ENCODE measurements at places on chromosomes 2 and 18.

DNA sequence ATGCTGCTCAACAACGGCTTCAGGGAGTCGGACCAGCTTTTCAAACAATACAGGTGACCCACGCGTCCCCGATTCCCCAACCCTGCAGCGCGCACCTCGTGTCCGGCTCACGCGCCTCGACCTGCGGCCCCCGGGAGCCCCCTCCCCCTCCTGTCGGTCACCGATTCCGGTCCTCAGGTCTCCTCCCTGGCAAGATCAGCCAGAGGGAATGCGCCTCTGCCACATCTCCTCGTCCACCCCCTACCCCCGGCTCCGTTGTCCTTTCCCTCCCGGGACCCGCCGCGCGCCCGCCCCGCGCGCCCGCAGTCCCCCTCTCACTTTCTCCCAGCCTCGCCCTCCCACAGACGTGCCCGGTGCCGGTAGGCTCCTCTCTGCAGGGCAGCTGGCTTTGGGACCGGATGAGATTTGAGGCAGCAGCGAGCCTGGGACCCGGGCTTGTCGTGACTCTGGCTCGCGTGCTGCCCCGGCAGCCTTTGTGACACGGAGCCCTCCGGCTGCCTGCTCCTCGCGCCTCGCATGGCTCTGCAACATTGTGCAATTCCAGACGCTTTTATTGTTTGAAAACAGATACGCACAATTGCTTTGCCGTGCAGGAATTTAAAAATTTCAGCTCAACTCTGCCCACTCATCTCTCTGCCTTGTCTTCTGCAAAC is 558 bp downstream of the TTC39C start:
- DNase-seq = peak; percentile 31

DNA sequence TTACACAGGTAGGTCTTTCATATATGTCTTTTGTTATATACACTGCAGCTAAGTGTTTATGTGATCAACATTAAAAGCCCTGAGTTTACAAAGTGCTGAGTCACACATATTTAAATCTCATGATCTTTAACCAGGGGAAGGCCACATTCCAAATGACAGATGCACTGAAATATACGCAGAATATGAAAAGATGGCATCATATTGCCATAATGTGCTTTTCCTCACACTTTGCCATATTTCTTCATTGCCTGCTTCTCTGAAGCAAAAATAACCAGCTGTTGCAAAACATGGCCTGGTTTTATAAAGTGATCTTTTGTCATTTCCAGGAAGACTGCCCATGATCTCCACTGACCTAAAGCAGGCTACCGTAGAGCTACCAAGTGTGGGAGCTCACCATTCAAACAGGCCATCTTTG is 93.5 kb upstream of the MAPRE2 start:
- no peak for DNase-seq

GRCh38 chr2:179307616-179308371 is 43.2 kb upstream of the SESTD1 start:
- DNase-seq = no peak

DNA sequence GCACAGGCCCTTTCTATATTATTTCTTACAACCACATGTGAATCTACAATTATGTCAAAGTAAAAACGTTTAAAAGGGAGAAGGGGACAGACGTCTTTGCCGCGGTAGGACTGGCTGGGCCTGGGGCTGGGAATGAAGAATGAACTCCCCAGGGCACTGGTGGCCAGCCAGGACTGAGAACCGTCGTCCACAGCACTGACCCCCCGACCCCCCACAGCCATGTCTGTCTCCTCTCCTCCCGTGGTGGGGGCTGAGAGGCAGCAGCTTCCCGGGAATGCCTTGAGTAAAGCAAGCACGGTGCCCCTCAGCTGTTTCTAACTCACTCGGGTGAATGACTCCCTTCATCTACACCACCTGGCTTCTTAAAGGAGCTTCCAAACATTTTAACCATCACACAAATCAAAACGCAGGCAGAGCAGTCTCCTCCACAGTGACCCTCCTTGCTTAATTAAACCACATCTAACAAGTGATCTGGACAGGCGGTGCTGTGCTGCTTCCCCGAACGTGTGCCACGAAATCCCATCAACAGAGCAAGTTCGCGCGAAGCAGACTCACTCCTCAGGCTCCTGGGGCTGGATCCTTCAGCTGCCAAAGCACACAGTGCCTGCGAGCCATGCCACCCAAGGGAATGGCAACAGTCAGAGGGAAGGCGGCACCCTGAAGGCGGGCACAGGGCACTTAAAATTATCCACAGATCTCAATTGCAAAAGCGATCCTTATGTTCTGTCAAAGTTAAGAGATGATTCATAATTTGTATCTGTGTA is 217.7 kb downstream of the EIPR1 start:
- DNase-seq = no peak

DNA sequence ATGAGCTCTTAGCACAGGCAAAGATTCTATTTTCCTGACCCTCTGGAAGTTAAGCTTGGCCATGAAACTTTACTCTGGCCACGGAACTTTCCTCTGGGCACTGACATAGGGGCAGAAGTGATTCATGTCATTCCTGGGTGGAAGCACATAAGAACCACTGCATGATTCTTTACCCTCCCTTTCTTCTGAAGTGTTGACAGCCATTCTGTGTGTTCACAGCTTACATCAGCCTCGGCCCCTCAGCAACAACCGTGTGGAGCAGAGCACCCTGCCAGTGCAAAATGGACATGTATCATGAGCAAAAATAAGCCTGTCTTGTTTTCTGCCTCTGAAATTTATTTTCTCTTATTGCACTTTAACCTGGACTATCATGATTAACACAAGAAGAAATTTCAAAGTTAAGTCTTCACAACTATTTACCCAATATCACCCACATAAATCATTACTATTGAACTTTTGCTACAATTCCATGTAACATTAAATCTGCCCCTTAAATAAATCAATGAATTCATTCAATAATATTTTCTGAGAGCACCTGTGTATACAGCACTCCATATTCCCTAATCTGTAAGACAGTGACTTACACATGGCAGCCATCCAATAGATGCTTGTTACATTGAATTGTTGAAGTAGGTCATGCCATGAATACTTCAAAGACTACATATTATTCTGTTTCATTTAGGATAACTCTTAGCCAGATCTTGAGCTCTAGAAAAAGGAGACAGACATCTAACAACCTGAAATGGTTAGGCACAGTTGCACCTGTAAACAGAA is 531.9 kb downstream of the IRS1 start:
- DNase-seq = no peak

- no peak for DNase-seq
Observed at GRCh38 chr2:109129356-109129920, 433 bp downstream of the SH3RF3 start.

All from stimulated activated CD8-positive, alpha-beta memory T cell treated with anti-CD3 and anti-CD28 coated beads, Interleukin-7, amount 100 ng/mL, for 48 hours (primary cell).